Stomach (tissue), 19 donors: ENCODE measurements at places on chromosomes 3 and 15. TPM values are rescaled to one million over a fixed set of nuclear protein-coding genes. Genes with fewer than 3 reads are reported as not detected.
A peak's percentile ranks its signal among the peaks of the same experiment; 100 is the strongest.

Gene ZNF860
- total RNA-seq, result not detected

Gene PLCB2
- 11.7 TPM for total RNA-seq

Gene XYLB
- total RNA-seq, result 4.9 TPM

Gene FOXL2
- not detected for total RNA-seq

DNA sequence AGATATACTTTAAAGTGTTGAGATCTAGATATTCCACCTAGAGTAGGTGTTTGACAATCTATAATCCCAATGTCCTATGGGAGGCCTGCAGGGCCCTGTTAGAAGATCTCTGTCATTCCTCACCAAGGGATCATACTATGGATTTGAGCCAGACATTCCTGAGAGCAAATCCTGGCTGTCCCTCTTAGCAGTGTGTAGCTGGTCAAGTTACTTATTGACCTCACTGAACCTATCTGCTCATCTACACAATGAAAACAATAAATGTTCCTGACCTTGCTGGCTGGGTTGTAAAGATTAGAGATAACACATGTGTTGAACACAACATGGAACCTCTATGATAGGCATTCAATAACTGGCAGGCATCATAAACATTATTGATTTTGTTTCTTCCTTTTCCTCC lies 265.6 kb upstream of the ATP11B start:
- no peaks in the 10 kb centered on the region for H3K4me1 ChIP-seq
- no peaks in the 10 kb centered on the region for H3K36me3 ChIP-seq
- H3K27ac ChIP-seq, result no peak overlapping the region
- no peaks in the 10 kb centered on the region for H3K27me3 ChIP-seq

GRCh38 chr3:114903213-114903612 lies 243.9 kb downstream of the ZBTB20 start:
- H3K4me3 ChIP-seq, result no peak overlapping the region
- H3K4me1 ChIP-seq, result peaks cover 51% of the 10 kb centered on the region
- no peaks in the 10 kb centered on the region for H3K27me3 ChIP-seq

- peaks cover under 1% of the 10 kb centered on the region for H3K4me1 ChIP-seq
- no peak overlapping the region for H3K27ac ChIP-seq
- H3K4me3 ChIP-seq, result no peak overlapping the region
- no peaks in the 10 kb centered on the region for H3K27me3 ChIP-seq
- no peaks in the 10 kb centered on the region for H3K36me3 ChIP-seq
- no peak for DNase-seq
These were observed 68.3 kb upstream of the HERC1 start for GRCh38 chr15:63901912-63902670.

DNA sequence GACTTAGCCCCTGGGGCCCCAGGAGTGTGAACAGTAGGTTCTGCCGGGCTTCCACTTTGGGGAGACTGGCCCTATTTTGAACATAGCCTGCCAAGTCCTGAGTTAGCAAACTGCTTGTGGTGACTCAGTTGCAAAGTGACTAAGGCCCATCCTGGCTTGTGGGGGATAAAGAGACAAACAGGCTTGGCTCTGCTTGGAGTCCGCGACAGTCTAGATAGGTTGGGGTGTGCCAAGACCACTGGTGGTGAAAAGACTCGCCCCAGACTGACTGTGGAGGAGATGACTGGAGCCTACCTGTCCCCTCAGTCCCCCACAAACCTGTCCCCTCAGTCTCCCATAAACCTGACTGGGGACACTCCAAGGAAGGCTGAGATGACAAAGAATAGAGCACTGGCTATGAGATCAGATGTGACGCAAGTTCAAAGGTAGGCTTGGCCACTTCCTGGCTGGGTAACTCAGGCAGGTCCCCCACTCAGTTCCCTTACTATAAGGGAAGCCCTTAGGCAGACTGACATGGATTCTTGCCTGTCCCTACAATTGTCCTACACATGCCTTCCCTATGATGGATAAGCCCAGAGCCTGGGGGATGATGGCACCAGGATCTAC lies 4.3 kb downstream of the DNASE1L3 start:
- H3K4me3 ChIP-seq, result no peak overlapping the region
- H3K4me1 ChIP-seq, result no peaks in the 10 kb centered on the region
- H3K27me3 ChIP-seq, result no peaks in the 10 kb centered on the region
- H3K36me3 ChIP-seq, result no peaks in the 10 kb centered on the region

DNA sequence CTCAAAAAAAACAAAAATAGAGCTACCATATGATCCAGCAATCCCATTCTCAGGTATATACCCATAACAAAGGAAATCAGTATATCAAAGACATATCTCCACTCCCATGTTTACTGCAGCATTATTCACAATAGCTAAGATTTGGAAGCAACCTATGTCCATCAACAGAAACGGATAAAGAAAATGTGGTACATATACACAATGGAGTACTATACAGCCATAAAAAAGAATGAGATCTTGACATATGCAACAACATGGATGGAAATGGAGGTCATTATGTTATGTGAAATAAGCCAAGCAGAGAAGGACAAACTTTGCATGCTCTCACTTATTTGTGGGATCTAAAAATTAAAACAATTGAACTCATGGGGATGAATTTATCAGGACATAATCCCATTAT lies 19.6 kb downstream of the PEAK1 start:
- no peak for DNase-seq
- H3K36me3 ChIP-seq, result no peaks in the 10 kb centered on the region
- H3K4me3 ChIP-seq, result no peak overlapping the region
- no peaks in the 10 kb centered on the region for H3K4me1 ChIP-seq
- H3K27me3 ChIP-seq, result no peaks in the 10 kb centered on the region

GRCh38 chr3:133112666-133113065 lies 74.5 kb downstream of the TMEM108 start:
- no peaks in the 10 kb centered on the region for H3K27me3 ChIP-seq
- H3K4me1 ChIP-seq, result no peaks in the 10 kb centered on the region
- H3K27ac ChIP-seq, result no peak overlapping the region
- H3K36me3 ChIP-seq, result no peaks in the 10 kb centered on the region
- H3K4me3 ChIP-seq, result no peak overlapping the region

DNA sequence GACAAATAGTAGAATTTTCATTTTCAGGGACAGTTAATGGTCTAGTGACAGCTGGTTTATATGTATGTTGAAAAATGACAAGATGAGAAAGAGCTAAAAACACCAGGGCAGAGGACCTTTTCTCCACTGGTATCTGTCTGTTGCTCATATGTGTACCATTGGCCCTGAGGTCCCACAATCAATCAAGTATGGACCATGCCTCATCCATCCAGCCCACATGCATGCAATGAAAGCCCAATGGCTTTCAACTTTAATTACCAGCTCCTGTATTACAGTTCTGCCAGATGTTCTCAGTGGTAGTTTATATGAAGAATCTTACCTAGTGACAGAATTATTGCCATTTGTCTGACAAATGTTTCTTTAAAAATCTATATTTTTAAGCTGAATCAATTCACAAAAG lies 234.1 kb downstream of the ZMAT3 start:
- no peak for DNase-seq
- no peaks in the 10 kb centered on the region for H3K36me3 ChIP-seq
- H3K27me3 ChIP-seq, result no peaks in the 10 kb centered on the region
- H3K4me3 ChIP-seq, result no peak overlapping the region

GRCh38 chr3:156635034-156635433 lies 39.4 kb upstream of the TIPARP start:
- H3K27me3 ChIP-seq, result no peaks in the 10 kb centered on the region
- no peak overlapping the region for H3K4me3 ChIP-seq
- H3K27ac ChIP-seq, result no peak overlapping the region
- no peaks in the 10 kb centered on the region for H3K36me3 ChIP-seq
- H3K4me1 ChIP-seq, result peaks cover under 1% of the 10 kb centered on the region
- DNase-seq, result no peak

- no peak overlapping the region for H3K4me3 ChIP-seq
- no peaks in the 10 kb centered on the region for H3K36me3 ChIP-seq
- no peaks in the 10 kb centered on the region for H3K27me3 ChIP-seq
- no peaks in the 10 kb centered on the region for H3K4me1 ChIP-seq
- no peak for DNase-seq
These were observed 230.9 kb downstream of the NSUN3 start for GRCh38 chr3:94293793-94294195.

GRCh38 chr3:41296556-41296955 lies 97.3 kb downstream of the CTNNB1 start:
- H3K27ac ChIP-seq, result no peak overlapping the region
- H3K36me3 ChIP-seq, result no peaks in the 10 kb centered on the region
- DNase-seq, result no peak
- no peak overlapping the region for H3K4me3 ChIP-seq

GRCh38 chr3:148044151-148044550 lies 635.0 kb downstream of the ZIC1 start:
- no peak for DNase-seq
- H3K27me3 ChIP-seq, result no peaks in the 10 kb centered on the region
- H3K4me3 ChIP-seq, result no peak overlapping the region
- no peak overlapping the region for H3K27ac ChIP-seq
- H3K4me1 ChIP-seq, result no peaks in the 10 kb centered on the region

DNA sequence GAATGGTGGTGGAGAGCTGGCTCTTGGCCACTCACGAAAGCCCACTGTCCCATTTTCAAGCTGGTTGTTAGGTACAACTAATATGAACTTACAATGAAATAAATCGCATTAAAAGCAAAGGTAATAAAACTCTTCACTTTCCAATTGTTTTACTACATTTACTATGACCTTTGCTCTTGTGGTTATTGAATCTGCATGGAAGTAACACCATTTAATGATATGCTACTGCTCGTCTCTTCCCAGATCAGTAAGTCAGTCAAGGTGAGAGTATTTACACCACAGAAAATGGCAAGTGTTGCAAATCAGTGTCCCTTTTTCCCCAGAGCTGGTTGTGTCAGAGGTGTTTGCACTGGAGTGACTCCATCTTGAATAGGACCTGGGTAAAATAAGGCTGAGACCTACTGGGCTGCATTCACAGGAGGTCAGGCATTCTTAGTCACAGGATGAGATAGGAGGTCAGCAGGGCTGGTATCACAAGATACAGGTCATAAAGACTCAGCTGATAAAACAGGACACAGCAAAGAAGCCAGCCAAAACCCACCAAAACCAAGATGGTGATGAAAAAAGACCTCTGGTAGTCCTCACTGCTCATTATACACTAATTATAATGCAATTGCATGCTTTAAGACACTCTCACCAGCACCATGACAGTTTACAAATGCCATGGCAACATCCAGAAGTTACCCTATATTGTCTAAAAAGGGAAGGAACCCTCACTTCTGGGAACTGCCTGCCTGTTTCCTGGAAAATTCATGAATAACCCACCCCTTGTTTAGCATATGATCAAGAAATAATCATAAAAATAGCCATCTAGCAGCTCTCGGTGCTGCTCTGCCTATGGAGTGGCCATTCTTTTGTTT lies 57.6 kb downstream of the FRMD4B start:
- H3K27me3 ChIP-seq, result no peaks in the 10 kb centered on the region
- H3K27ac ChIP-seq, result no peak overlapping the region
- H3K4me3 ChIP-seq, result no peak overlapping the region
- H3K36me3 ChIP-seq, result no peaks in the 10 kb centered on the region
- H3K4me1 ChIP-seq, result peaks cover 8% of the 10 kb centered on the region

DNA sequence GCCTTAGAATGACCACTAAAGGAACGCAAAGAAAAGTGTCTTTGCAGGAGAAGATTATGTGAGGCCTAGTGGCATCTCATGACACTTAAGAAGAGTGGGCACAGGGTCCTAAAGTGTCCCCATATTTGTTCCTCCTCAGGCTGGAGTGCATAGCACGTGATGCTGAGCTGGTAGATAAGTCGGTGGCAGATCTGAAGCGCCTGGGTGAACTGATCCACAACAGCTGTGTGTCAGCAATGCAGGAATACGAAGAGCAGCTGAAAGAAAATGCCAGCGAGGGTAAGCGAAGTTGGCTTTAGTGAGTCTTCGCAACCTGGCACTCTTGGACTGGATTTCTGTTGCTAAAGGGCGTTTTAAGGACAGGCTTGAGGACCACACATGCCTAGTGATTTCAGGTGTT lies 92.6 kb downstream of the CHD2 start:
- H3K27me3 ChIP-seq, result no peaks in the 10 kb centered on the region
- H3K4me1 ChIP-seq, result no peaks in the 10 kb centered on the region
- no peak overlapping the region for H3K4me3 ChIP-seq
- no peak for DNase-seq

- H3K36me3 ChIP-seq, result peaks cover 7% of the 10 kb centered on the region
- H3K4me1 ChIP-seq, result peaks cover 87% of the 10 kb centered on the region
- no peaks in the 10 kb centered on the region for H3K27me3 ChIP-seq
- no peak overlapping the region for H3K4me3 ChIP-seq
- DNase-seq, result no peak
- peak overlapping the region; percentile 12 for H3K27ac ChIP-seq
These were observed 16.2 kb upstream of the ZFYVE19 start for GRCh38 chr15:40790718-40791117.

DNA sequence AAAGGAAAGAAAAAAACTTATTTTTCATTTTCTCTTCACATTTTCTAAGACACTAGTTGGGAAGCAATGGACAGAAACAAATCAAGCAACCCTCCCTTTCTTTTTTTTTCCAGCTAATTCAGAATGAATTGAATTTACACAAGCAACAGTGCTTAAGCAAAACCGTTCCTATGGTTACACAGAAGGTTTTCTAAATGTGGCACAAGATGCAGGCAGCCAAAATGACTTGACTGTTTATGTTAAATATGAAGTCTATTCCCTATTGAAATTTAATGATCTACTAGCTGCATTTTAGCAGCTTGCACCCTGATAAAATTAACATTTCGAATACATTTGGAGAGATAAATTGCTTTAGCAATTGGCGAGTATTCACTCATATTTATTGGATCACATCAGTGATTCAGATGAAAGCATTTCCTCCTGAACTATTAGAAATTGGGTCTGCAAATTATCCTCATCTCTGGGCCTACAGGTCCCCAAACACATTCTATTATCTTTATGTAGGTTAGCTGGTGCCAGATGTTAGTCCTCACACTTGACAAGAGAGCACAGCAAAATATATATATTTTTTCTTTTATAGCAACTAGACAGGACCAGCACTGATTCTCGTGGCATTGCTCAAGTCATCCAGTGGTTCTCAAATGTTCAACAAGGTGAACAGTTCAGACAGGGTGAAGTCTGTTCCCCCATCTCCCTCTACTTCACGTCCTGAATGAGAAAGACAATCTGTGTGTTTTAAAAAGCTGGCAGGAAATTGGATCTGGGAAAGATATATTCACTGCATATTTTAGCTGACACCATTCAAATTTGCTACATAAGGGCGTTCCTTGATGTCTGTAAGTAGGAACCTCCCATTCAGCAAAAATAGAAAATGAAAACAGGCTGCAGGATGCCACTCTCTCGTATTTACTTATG lies 463.6 kb upstream of the KCNMB2 start:
- no peaks in the 10 kb centered on the region for H3K27me3 ChIP-seq
- peaks cover 4% of the 10 kb centered on the region for H3K4me1 ChIP-seq
- no peaks in the 10 kb centered on the region for H3K36me3 ChIP-seq
- peak; percentile 76 for DNase-seq
- no peak overlapping the region for H3K27ac ChIP-seq
